ENCODE measurements at places on chromosomes 16 and 17.

DNA sequence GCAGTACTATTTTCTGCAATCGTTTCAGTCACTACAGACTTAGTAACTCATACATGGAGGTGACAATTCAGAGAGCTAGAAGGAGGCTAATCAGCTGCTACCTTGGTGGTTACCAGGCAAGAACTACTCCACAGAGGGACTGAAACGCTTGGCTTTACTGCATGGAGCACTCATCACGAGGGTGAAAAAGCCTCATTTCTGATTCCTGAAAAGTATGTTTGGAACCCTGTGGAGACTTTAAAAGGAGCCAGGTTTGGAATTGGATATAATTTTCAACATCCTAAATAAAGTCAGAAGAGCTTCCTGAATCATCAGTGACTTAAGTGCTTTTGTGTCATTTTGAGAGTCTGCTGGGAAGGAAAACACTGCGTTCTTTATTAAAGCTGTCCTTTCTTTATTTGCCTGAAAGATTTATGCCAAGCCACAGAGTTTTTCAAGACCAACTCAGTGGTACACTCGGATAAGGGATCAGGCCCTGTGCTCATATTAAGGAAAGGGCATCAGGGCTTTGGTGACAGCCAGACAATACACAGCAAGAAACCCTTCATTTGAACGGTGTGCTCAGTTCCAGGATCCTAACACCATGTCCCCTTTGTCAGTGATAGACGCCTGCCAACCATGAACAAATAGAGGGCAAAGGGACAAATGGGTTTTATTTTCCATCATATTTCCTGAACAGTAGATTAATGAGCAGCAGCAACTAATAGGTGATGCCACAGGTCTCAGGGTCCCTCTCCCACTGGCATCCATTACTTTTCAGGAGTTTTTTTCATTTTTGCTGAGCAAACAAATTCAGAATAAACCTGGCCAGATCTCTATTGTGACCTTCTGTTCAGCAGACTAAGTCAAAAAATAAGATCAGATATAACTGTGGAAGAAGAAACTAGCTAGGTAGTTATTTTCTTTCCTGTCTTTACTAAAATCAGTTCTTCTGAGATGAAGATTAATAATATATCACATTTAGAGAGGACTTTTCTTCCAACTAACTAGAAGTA, 80.5 kb upstream of the CLEC18B start:
- no peak for DNase-seq

DNA sequence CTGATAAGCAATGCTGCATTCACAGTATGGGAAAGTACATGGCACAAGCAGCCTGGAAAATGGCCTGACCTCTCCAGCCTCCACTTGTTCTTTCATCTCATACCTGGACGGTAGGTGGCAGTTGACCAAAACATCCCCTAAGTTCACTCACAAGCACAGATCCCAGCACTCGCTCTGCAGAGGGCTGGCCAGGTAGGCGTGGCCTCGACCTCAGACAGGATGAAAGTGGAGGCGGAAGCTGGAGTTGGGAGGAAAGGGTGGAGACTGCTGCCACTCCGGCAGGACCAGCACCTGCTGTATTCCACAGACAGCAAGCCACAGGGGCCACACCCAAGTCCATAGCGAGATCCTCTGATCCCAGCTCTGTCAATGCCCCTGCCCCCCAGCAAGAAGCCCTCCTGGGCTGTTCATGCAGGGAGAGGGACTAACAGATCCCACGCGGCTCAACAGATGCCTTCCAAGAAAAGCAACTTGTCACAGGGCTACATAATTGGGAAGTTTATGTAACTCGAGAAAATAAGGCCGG, 31.3 kb downstream of the ZCCHC14 start:
- peak; percentile 39 for DNase-seq

- DNase-seq = peak; percentile 74
These were observed 79.4 kb upstream of the KSR1 start for GRCh38 chr17:27376637-27377547.

GRCh38 chr16:85720302-85720637, 30.6 kb downstream of the C16orf74 start:
- no peak for DNase-seq

DNA sequence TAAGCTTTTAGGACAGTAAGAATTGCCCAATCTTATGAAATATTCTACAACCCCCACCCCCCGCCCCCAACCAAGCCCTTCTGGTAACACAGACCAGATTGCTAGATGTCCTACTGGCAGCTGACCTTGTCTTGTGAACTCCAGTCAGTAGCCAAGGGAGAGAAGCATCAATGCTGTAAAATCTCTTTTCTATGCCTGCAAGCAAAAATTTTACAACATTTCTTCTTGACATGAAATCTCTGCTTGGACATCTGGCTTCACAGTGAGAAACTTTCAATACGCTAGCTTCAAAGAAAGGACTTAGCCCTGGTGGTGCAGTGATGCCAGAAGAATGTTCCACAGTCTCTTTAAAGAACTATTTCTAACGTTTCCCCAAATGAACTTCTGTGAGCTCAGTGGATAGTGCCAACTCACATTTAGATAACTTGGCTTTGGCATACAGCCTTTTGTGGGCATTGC, 169.3 kb upstream of the AXIN2 start:
- DNase-seq = peak; percentile 11

GRCh38 chr17:2222901-2223616, 80.5 kb downstream of the SMG6 start:
- DNase-seq = no peak

GRCh38 chr16:87311387-87311786, 5.8 kb downstream of the C16orf95 start:
- DNase-seq = no peak

GRCh38 chr17:30519707-30520106, 42.5 kb downstream of the GOSR1 start:
- peak; percentile 92 for DNase-seq

DNA sequence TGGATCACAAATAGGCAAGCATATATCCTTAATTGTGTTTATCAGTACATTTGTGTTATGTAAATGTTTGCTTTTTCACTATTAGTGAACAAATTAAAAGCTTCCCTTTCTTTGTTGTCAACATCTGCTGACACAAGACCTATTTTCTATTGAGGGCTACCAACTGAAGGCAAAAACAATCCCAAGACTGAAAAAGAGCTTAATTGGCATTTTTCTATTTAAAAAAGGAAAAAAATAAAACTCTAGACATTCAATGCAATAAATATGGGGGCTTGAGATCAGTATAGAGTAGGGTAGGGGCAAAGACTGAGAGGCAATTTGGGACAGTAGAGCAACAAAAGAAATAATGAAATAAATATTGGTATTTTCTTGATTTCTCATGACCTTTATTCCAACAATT, 24.2 kb downstream of the OMG start:
- no peak for DNase-seq

- no peak for DNase-seq
These were observed 110.8 kb upstream of the ELAC2 start for GRCh38 chr17:13128676-13129075.

- DNase-seq = no peak
These were observed 60.5 kb downstream of the NFAT5 start for GRCh38 chr16:69626256-69626655.

DNA sequence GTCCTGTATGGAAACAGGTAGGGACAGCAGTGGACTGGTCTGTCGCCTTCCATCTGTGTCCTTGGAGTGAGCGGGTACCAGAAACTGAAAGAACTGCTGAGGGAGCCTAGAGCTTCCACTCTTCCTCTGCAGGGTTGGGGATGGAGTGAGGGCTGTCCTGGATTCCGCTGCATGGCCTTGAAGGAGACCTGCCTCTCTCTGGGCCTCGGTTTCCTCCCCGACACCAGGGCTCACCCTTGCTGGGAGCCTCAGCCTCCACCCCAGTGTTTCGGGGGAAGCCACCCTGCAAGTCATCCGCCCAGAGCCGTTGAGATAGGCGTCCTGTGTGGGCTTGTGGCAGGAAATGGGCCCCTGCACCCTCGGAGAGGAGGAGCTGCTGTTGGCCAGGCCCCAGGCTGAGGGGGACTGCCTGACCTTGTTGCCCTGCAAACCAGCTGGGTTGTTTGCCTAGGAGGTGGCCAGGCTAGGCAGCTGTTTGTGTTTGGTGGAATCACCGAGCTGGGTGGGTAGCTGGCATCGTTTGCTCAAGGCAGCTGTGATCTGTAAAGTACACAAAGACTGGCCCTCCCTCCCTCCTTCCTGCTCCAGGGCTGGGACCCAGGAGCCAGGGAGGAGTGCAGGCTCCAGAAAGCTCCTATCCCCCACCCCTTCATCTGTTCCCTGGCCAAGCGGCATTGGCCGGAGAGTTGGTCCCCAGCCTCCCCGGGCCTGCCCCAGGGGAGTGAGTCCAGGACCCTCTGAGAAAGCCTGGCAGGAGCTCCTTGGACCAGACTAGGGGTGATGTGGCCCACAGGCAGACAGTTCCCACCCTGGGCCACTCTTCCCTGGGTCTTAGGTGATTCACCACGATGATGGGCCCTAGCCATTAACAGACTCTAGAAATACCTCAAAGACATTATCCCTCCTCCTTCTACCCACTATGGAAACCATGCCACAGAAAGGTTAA, 1.3 kb downstream of the RAB37 start:
- DNase-seq = no peak

DNA sequence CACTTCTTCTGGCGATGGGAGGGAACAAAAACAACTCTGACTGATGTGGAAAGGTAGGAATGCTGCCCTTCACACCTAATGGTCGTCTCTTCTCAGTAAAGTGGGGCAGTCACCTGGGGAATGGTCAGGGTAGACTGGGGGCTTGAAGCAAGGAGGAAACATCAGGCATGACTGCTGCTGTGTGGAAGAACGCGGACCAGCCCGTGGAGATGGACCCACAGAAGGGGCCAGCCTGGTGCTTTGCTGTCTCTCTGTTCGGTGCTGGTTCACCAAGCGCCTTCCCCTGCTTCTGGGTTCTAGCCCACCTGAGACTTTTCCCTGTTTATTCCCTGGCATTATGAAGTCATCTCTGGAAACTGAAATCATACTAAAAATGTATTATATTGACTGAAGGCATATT, 96.2 kb upstream of the DNAH17 start:
- DNase-seq = no peak

DNA sequence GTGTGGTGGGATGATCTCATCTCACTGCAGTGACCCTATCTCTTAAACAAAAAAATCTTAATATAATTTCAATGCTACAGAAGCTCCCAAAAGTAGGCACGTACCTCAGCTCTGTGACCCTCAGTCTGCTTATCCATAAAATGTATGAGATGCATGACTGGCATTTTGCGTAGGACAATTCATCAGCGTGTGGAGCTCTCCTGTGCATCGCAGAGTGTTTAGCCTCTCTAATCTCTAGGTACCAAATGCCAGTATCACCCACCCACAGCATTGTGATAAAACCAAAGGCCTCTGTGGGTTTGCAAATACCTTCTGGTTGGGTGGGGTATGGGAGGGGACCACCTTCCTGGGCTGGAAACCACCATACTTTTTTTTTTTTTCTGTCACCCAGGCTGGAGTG, 19.0 kb upstream of the TUBG2 start:
- no peak for DNase-seq

GRCh38 chr17:60463157-60463835, 41.0 kb downstream of the CHCT1 start:
- DNase-seq = no peak

DNA sequence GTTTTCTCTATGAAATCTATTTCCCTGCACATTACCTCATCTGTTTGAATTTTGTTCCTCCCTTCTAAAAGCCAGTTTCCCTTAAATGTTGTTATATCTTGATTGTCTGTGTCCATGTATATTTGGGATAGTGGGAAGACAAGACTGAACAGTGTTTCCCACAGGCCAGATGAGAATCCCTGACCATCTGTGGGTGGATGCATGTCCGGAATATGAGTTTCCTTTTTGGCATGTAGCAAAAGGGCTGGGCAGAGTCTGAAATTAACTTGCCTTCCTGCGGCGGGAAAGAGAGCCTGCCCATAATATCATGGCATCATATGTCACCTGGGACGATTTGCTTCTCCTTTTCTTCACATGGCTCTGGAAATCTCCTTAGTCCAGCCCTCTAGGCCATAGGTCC, 385.8 kb upstream of the MAF start:
- DNase-seq = no peak

GRCh38 chr16:3020604-3021448, 658 bp downstream of the TNFRSF12A start:
- peak; percentile 90 for DNase-seq

GRCh38 chr17:30920683-30921543, 832 bp upstream of the ADAP2 start:
- DNase-seq = peak; percentile 14

GRCh38 chr16:2983706-2984136, 3.5 kb upstream of the PKMYT1 start:
- peak; percentile 71 for DNase-seq

DNA sequence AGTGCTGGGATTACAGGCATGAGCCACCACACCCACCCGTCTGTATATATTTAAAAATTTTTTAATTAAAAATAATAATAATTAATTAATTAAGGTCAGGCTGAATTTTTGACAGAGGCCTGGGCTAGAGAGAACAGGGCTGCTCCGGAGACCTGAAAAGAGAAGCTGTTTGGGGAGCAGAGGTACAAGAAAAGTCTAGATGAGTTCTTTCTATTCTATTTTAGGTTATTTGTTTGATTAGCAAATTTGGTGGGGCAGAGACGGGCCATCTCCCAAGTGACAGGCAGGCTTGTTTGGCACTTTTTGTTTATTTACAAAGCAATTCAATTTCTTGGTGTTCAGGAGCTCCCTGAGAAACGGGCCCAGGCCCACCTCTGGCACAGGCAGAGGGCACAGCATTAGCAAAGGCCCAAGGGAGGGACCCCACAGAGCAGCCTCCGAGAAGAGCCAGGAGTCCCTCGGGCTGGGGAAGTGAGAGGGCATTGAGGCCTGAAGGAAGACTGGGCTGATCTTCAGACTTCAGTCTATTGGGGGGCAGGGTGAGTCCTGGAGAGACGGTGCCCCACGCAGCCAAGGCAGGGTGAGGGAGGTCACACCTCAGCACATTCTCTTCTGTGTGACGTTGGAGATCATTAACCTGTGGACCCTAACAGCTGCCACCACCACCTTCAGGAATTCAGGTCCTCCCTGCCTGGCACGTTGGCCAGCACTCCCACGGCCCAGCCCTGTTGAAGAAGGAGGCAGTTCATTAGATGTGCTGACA, 10.8 kb upstream of the RIPOR1 start:
- no peak for DNase-seq

GRCh38 chr17:67265436-67266019, 20.5 kb upstream of the HELZ start:
- no peak for DNase-seq
